A172 (cell line): ENCODE measurements at places on chromosomes 4 and X.

GRCh38 chrX:138928737-138929459, 217.4 kb upstream of the FGF13 start:
- no peak for DNase-seq

GRCh38 chrX:12042615-12043014, 95.7 kb upstream of the FRMPD4 start:
- DNase-seq = no peak

GRCh38 chrX:120549483-120550452, 11.0 kb downstream of the CUL4B start:
- DNase-seq = peak; percentile 83

DNA sequence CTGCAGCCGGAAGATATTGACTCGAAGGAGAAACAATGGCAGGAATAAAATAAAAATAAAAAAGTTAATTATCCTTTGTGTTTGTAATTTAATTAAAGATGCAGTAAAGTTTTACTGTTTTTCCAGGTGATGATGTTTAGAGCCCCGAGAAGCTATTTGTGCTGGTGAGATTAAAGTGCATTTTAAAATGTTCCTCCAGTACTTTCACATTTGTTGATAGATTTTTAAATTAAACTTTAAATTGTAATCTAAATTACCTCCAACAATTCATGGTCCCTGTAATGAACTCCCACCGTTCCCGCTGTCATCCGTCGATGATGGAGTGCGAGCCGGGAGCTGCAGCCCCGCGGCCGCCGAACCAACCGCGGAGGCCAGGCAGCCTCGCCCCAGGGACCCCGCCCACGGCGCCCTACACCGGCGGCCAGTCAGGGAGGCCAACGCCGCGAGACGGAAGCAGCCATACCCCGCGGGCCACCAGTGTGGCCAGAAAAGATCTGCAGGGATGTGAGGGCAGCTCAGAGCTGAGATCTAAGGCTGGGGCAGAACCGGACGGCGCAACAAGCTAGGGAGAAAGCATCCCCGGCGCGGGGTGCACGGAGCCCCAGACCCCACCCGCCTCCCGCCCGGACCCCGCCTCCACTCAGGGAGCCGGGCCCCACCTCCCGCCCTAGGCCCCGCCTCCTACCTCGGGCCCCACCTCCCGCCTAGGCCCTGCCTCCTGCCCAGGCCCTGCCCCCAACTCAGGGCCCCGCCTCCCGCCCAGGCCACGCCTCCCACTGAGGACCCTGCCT, 104.0 kb downstream of the FAM53A start:
- peak; percentile 72 for DNase-seq

DNA sequence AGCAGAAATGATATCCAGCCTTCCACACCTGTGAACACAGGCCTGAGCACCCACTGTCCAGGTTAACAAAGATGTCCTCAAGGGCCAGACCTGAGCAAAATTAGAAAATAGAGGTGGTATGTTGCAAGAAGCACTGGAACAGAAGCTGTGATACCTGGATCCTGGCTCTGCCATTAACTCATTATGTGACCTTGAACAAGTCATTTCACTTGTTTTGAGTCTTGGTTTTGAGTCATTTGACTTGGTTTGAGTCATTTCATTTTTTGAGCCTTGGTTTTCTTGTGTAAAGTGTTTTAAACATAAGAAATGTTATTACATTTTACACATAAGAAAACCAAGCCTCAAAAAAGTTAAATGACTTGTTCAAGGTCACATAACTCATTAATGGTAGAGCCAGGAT, 2.9 kb upstream of the NWD2 start:
- no peak for DNase-seq

DNA sequence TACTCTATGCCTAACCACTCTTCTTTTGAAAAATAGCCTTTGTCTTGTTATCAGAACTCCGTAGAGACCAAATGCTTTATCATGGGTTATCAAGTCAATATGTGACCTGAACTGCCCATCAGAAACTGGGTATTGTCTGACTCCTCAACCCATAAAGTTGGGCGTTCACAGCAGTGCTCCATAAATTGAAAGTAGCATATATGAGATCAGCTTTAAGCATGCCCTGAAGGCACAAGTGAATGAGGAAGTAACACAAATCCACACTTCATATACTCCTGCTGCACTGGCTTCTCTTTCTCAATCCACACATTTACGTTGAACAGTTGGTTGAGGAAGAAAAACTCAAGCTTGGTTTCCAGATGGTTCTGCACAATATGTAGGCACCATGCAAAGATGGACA, 1106.0 kb downstream of the STIM2 start:
- DNase-seq = no peak

DNA sequence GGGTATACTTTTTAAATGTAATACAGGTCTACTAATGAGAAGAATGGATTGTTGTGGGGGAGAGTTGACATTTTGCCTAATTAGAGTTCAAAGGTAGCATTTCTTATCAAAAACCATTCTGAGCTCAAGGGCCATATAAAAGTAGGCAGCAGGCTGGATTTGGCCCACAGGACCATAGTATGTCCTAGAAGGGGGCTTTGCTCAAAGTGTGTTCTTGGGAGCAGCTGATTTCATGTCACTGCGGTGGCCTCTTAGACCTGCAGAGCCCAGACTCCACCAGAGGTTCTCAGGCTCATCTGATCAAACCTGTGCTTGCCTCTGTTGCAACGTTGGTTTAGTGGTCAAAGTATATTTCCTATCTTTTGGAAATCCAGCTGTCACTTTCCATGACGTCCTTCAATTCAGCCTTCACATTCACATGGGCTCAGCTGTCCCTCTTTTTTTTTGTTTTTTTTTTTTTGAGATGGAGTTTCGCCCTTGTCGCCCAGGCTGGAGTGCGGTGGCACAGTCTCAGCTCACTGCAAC, 34.6 kb upstream of the TENM3 start:
- DNase-seq = no peak

GRCh38 chr4:80024335-80024734, 48.7 kb downstream of the ANTXR2 start:
- no peak for DNase-seq

- peak; percentile 3 for DNase-seq
Observed at GRCh38 chr4:119284876-119285780, 36.8 kb downstream of the FABP2 start.

- no peak for DNase-seq
Observed at GRCh38 chr4:120005076-120005475, 61.6 kb downstream of the MAD2L1 start.

- DNase-seq = no peak
Observed at GRCh38 chr4:6198278-6198677, 2.1 kb downstream of the JAKMIP1 start.

GRCh38 chr4:41202820-41203568, 11.3 kb downstream of the APBB2 start:
- no peak for DNase-seq

DNA sequence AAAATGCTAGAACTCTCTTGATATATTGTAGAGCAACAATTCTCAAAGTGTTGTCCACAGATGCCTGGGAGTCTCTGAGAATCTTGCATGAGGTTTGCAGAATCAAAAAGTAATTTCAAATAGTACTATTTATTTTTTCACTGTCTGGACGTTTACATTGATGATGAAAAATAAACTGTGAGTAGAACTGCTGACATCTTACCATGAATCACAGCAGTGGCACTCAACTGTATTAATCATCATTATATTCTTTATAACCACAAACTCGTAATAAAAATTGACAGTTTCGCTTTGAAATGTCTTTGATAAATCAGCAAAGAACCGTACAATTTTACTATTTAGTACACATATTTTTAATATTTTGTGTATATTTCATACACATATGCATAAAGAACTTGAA, 94.5 kb downstream of the NAF1 start:
- DNase-seq = no peak

DNA sequence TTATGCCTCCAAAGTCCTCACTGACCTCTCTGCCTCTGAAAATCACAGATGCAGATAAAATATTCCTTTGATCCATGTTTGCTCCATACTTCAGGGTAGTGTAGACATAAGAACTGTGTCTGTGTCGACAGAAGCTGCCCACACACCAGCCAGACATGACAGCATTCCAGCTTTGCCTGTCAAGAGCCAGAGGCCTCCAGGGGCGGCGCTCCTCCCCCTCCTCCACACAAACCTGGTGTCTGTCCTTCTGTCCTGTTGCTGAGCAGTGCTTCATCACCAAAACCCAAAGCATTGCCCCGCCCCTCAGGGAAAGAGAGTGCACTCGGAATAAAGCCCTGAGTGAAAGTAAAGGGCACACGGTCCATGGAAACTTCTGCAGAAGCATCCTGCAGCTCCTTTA, 379.4 kb downstream of the FBXW7 start:
- no peak for DNase-seq

GRCh38 chr4:114281164-114281960, 301.9 kb upstream of the ARSJ start:
- DNase-seq = peak; percentile 43

- no peak for DNase-seq
Observed at GRCh38 chrX:19704132-19704531, 183.3 kb downstream of the SH3KBP1 start.

- DNase-seq = no peak
Observed at GRCh38 chrX:83022020-83022419, 486.1 kb upstream of the POU3F4 start.

DNA sequence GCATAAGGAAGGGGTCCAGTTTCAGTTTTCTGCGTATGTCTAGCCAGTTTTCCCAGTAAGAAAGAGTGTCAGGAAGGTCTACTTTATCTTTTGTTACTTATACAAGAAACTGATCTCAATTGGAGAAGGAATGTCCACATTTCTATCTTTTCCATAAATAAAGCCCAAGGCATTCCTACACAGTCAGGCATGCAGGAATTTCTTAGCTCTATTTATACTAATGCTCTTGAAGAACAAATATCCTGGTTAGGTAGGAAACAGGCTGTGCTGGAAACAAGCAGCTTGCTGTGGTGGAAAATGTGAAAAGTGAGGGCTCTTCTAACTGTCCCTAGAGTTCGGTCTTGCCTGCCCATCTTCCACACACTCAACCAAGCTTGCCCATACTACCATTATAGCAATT, 37.9 kb upstream of the PITX2 start:
- DNase-seq = no peak

- no peak for DNase-seq
Observed at GRCh38 chr4:83013902-83014301, 3.3 kb upstream of the LIN54 start.

- no peak for DNase-seq
Observed at GRCh38 chrX:3690140-3690539, 23.3 kb downstream of the PRKX start.

DNA sequence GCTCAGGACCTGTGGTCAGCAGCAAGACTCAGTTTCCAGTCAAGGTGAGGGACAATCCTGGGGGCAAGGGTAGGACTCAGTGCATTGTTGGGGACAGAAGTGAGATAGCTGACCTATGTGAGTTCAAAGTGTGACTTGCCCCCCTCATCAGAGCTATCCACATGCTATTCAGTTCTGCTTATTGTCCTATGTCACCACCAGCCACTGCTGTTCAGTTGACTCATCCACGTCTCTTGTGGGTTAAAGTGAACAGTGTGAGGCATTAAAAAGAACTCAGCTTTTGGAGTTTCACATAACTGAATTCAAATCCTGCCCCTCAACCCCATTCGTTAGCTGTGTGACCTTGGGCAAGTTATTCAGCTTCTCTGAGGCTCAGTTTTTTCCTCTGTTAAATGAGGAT, 4.4 kb upstream of the APLN start:
- no peak for DNase-seq

DNA sequence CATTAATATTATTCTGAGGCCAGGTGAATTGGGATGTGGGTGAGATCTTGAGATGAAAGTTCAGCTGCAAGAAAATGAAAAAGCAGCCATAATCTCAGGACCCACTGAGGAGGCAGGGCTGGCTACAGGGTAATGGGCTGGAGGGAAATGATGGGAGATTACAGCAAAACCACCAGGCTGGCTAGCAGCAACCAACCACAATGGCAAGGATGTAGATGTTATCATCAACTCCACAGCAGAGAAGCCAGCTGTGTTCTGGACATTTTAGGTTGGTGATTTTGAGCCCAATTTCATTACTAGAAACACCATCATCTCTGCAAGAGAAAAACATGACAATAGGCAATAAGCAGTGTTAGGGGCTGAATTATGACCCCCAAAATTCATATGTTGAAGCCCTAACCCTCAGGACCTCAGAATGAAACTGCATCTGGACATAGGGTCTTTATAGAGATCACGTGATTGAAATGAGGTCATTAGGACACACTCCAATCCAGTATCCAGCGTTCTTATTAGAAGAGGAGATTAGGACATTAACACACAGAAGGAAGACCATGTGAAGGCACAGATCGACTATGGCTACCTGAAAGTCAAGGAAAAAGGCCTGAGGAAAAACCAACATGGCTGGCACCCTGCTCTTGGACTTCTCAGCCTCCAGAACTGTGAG, 139.8 kb upstream of the KIT start:
- DNase-seq = no peak

- peak; percentile 28 for DNase-seq
Observed at GRCh38 chr4:113760094-113760794, 1.3 kb downstream of the CAMK2D start.

DNA sequence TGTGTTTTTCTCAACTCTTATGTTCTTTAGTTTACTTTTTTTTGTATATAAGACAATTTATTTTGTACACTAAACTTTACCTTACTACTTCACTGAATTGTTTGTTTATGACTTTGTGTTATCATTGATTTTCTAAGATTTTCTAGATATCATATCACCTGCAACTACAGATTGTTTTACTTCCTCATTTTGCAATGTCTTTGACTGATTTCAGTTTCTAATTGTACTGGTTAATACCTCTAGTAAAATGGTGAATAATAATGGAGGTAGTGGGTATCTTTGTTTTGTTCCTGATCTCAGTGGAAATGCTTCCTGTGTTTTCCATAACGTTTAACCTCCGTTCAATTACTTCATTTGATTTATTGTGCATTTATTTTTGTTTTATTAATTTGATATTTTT, 490.2 kb downstream of the TLL1 start:
- no peak for DNase-seq

DNA sequence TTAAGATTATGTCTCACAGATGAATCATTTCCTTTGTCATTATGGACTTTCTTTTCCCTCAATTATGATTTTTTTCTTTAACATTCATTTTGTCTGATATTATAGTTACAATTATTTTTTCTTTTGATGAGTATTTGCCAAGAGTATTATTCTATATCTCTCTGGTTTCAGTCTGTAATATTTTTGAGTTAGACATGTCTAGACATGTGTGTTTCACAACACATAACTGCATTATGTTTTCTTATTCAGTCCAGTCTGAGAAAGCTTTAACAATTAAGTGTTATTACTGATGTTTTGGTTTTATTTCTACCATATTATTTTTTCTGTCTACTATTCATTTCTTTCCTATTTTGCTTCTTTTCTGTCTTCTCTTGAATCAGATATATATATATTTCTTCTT, 108.3 kb upstream of the MID1IP1 start:
- no peak for DNase-seq

- no peak for DNase-seq
Observed at GRCh38 chrX:103373581-103373980, 2.8 kb upstream of the BEX3 start.

GRCh38 chrX:47380268-47380667, 9.9 kb downstream of the ZNF157 start:
- DNase-seq = no peak

GRCh38 chr4:174281182-174281737, 2.2 kb downstream of the FBXO8 start:
- DNase-seq = no peak

- peak; percentile 51 for DNase-seq
Observed at GRCh38 chrX:46630141-46630540, 56.6 kb downstream of the CHST7 start.
